ENCODE measurements at places on chromosomes 13 and 19.

DNA sequence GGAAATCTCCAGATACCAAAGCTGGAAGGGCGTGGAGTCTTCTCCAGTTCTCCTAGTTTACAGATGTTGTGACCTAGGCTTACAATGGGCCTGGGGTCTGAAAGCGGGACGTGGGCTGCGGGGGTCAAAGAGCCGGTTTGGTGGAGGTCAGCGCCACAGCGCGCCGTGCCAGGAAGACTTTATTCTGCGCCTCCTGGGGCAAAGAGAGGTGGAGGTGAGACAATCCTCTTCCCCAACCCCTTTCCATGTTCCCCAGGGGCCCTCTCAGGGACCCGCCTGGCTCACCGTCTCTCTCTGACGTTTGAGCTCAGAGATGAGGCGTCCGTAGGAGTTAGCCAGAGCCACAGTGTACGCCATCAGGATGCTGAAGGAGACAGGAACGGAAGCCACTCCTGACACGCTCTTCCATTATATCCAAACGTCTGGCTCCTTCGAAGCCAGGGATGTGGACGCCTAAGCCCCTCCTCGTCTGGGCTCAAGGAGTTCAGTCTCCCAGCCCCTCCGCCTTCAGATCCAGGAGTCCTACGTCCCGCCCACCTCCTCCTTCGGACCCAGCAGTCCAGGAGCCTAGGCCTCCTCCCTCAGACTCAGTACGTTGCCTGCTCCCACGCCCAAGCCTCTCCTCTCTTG is 776 bp upstream of the LENG1 start:
- no peak for DNase-seq

- DNase-seq: no peak
These were observed 10.0 kb downstream of the CALM3 start for GRCh38 chr19:46610851-46611770.

- DNase-seq: no peak
These were observed 141.6 kb upstream of the RFC3 start for GRCh38 chr13:33676045-33676989.

GRCh38 chr19:20928371-20928770 is 5.3 kb downstream of the ZNF85 start:
- DNase-seq: no peak

- no peak for DNase-seq
These were observed 607 bp upstream of the SYNE4 start for GRCh38 chr19:36009220-36009619.

DNA sequence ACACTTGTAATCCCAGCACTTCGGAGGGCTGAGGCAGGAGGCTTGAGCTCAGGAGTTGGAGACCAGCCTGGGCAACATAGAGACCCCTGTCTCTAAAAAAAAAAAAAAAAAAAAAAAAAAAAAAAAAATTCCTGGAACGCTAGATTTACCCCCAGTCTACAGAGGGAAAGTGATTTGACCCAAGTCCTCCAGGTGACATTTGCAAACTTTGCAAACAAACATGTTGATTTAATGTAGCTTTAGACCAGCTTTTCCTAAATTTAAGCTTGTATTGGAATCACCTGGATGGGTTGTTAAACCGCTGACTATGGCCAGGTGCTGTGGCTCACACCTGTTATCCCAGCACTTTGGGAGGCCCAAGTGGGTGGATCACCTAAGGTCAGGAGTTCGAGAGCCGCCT is 8.4 kb downstream of the CPT1C start:
- no peak for DNase-seq

DNA sequence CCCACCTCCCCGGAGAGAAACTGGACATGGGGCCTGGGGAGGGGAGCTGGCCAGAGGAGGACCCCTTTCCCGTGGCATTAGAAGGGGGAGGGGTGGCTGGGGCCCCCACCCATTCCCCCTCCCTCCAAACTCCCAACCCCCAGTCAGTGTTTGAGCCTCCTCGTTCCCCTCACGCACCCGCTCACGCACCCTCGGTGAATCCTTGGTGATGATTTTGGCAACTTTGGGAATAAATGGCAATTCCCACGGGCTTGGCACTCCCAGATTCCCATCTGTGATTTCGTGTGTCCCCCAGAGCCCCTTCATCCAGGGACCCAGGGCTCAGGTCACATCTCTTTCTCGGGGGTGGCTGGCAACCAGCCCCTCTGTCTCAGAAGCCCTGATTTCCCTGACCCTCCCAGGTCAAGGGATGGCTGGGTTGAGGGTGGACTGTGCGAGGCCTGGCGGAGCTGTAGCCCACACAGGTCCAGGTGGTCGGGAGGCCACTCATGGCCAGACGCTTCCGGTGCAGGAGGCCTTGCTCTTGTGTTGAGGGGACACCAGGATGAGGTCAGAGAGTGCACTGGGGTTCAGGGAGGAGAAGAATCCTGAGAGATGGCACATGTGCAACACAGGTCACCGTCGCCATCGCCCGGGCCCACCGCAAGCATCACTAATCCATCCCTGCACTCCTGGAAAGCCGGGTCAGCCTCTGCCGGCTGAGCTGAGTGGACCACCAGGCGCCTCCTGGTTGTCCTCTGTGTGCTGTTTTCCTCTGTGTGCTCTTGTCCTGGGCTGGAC is 20.7 kb downstream of the EPN1 start:
- DNase-seq: no peak

DNA sequence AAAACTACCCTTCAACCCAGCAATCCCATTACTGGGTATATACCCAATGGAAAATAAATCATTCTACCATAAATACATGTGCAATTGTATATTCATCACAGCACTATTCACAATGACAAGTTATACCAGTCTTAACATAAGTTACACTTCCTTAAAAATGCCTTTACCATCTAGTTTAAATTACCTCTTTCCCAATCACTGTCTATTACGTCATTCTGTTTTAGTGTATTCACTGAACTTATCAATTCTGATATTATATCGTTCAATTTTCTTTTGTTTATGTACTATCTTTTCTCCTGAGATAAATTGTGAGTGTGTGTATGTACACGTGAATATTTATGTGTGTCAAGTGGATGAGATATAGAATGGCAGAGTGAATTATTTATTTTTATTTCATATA is 1416.8 kb downstream of the OLFM4 start:
- DNase-seq: no peak

DNA sequence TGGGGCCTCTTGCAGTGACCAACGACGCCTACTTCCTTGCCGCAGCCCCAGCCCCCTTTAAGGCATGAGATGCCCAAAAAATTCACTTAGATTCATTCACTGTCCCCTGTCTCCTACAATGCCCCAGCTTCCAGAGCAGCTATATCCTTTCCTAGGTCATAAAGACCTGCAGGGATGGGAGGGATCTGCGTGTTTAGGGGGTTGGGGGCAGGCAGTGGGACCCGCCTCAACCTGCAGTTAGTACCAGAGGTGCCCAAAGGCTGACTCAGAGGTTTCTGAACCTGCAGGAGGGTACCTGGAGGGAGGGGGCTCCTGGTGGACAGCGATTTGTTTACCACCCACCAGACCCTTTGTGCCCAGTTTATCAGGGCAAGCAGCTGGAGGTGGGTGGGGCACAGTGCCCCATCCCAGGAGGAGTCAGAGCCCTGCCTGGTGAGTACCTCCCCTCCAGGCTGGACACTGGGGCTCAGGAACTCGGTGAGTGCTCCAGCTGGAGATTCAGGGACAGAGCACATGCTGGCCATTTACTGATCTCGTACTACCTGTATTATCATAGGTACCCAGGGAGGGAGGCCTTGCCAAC is 10.1 kb downstream of the RPS28 start:
- no peak for DNase-seq

DNA sequence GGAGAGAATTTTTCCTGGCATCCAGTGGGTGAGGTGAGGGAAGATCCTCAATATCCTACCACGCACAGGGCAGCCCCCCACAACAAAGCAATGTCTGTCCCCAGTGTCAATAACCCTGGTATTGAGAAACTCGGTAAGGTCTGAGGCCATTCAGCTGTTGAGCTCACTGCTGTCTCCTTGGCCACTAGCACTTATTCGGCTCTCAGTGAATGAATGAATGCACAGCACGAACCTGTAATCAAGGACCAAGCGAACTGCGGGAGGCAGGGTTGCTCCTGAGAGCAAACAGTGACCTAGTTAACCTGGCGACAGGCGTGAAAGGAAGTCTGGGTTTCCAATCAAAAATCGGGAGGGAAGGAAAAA is 640 bp downstream of the ZSCAN5A start:
- no peak for DNase-seq
